Activated T-cell treated with anti-CD3 and anti-CD28 coated beads, Interleukin-2, amount 50 U/mL, for 72 hours (primary cell): ENCODE measurements at places on chromosomes 2 and 18. TPM values are rescaled to one million over a fixed set of nuclear protein-coding genes. Genes with fewer than 3 reads are reported as not detected.

The C1QL2 gene
- not detected for total RNA-seq

The ITGB1BP1 gene
- 79.5 TPM for total RNA-seq

The PEX13 gene
- 27.1 TPM for total RNA-seq

The ANKRD30B gene
- not detected for total RNA-seq

The LRRTM4 gene
- total RNA-seq = not detected

The UNC80 gene
- total RNA-seq = not detected

The CREB1 gene
- total RNA-seq = 125 TPM

The CCDC85A gene
- total RNA-seq = not detected

GRCh38 chr2:111632661-111633060 lies 251.3 kb downstream of the ANAPC1 start:
- peaks cover 43% of the 10 kb centered on the region for H3K36me3 ChIP-seq
- H3K27me3 ChIP-seq = peaks cover 44% of the 10 kb centered on the region
- H3K27ac ChIP-seq = no peak overlapping the region

DNA sequence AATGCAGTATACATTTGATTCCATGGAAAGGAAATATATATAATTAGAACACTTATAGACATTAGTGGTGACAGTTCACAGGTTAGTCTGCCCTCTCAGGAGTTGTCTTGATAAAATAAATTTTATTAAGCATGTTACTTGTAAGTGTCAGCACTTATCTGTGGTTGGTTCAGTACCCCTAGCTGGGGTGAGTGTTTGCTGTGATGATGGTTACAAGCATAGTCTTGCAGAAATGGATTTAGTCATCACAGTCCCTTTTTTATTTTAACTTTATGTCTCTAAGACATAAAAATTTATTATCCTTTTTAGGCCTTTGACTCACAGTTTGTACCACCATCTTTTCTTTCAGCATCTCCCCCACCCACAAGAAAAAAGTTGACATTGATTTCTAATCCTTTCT lies 52.1 kb downstream of the NCK2 start:
- peak overlapping the region; percentile 88 for H3K4me3 ChIP-seq
- no peak for DNase-seq
- no peaks in the 10 kb centered on the region for H3K27me3 ChIP-seq

DNA sequence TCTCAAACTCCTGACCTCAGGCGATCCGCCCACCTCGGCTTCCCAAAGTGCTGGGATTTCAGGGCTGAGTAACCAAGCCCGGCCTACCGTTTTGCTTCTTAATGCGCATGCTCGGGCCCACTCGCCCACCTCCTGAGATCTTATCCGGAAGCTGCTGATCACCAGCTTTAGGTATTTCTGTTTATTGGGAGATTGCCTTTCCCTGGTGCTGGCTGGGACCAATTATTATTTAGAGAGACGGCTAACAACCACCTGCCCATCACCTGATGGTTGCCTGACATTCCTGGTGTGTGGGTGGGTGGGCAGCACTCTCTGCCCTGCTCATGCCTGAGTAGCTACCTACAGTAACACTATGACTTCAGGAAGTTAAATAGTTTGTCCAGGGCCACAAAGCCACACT lies 56.3 kb upstream of the ZNF532 start:
- no peaks in the 10 kb centered on the region for H3K36me3 ChIP-seq
- no peak for DNase-seq
- H3K4me3 ChIP-seq = no peak overlapping the region

- peaks cover 5% of the 10 kb centered on the region for H3K36me3 ChIP-seq
- peaks cover 13% of the 10 kb centered on the region for H3K27me3 ChIP-seq
- no peak overlapping the region for H3K4me3 ChIP-seq
- DNase-seq = no peak
- H3K27ac ChIP-seq = no peak overlapping the region
Measured at GRCh38 chr2:7905756-7906155, 776.1 kb upstream of the ID2 start.

GRCh38 chr2:46158661-46159060 lies 138.5 kb upstream of the EPAS1 start:
- no peak overlapping the region for H3K27ac ChIP-seq
- H3K4me3 ChIP-seq = no peak overlapping the region
- H3K36me3 ChIP-seq = no peaks in the 10 kb centered on the region
- peaks cover 6% of the 10 kb centered on the region for H3K4me1 ChIP-seq
- H3K27me3 ChIP-seq = peaks cover 5% of the 10 kb centered on the region

- H3K4me3 ChIP-seq = no peak overlapping the region
- H3K4me1 ChIP-seq = no peaks in the 10 kb centered on the region
- DNase-seq = no peak
- peak overlapping the region; percentile 48 for H3K27ac ChIP-seq
- peaks cover 9% of the 10 kb centered on the region for H3K36me3 ChIP-seq
- no peaks in the 10 kb centered on the region for H3K27me3 ChIP-seq
Measured at GRCh38 chr2:32680942-32681341, 53.1 kb downstream of the TTC27 start.

- no peak for DNase-seq
- H3K36me3 ChIP-seq = no peaks in the 10 kb centered on the region
- no peak overlapping the region for H3K4me3 ChIP-seq
- no peaks in the 10 kb centered on the region for H3K4me1 ChIP-seq
Measured at GRCh38 chr2:74742471-74742870, 88.4 kb downstream of the SEMA4F start.

DNA sequence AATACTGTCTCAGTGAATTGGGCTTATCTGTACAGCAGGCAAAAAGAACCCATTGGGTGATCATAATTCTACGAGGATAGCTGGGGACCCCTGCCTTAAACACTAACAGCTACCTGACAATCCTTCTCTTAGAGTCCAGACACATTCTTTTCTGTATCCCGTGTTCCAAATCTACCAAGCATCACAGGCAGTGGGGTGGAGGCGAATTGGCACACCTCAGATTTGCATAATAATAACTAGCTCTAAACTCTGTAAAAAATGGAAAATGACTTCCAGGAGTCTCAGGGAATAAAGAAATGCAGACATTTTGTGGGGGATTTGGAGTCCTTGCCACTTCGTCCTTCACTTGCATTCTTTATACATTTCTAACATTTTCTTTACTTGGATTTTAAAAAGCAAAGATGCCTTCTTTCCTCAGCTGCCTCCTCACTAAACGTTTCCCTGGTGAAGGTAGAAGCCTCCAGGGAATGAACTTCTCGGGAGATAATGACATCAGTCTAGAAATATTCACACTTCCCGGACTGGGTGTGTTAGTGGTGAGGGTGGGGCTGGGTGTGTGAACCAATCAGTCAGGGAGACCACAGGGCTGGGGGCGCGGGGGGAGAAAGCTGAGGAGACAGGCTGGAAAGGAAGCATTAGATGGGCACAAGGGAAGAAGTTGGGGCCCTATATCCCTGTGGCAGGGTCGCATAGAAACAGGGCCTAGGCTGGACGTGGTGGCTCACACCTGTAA lies 59.1 kb upstream of the BOD1L2 start:
- H3K4me3 ChIP-seq = no peak overlapping the region
- peaks cover 33% of the 10 kb centered on the region for H3K27me3 ChIP-seq
- H3K36me3 ChIP-seq = no peaks in the 10 kb centered on the region
- H3K4me1 ChIP-seq = peaks cover 16% of the 10 kb centered on the region
- H3K27ac ChIP-seq = no peak overlapping the region
- DNase-seq = no peak

- H3K27ac ChIP-seq = no peak overlapping the region
- H3K4me3 ChIP-seq = no peak overlapping the region
- peaks cover 5% of the 10 kb centered on the region for H3K27me3 ChIP-seq
- no peaks in the 10 kb centered on the region for H3K36me3 ChIP-seq
Measured at GRCh38 chr2:128198656-128199055, 107.7 kb downstream of the UGGT1 start.

DNA sequence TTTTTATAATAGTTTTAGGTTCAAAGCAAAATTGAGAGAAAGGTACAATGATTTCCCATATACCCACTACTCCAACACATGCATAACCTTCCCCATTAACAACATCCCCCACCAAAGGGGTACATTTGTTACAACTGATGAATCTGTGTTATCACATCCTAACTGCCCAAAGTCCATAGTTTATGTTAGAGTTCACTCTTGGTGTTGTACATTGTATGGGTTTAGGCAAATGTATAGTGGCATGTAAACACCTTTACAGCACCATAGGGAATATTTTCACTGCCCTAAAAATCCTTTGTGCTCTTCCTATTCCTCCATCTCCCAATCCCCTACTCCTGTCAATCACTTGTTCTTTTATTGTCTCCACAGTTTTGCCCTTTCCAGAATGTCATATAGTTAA lies 471.6 kb downstream of the CPS1 start:
- no peaks in the 10 kb centered on the region for H3K27me3 ChIP-seq
- no peak overlapping the region for H3K27ac ChIP-seq
- DNase-seq = no peak
- H3K4me3 ChIP-seq = no peak overlapping the region
- H3K4me1 ChIP-seq = no peaks in the 10 kb centered on the region

GRCh38 chr2:234366891-234367290 lies 130.0 kb downstream of the ARL4C start:
- DNase-seq = no peak
- peak overlapping the region; percentile 8 for H3K27ac ChIP-seq
- H3K36me3 ChIP-seq = no peaks in the 10 kb centered on the region
- H3K4me1 ChIP-seq = peaks cover 58% of the 10 kb centered on the region
- H3K4me3 ChIP-seq = peak overlapping the region; percentile 35

GRCh38 chr2:169258045-169258601 lies 104.2 kb downstream of the LRP2 start:
- no peaks in the 10 kb centered on the region for H3K36me3 ChIP-seq
- no peaks in the 10 kb centered on the region for H3K4me1 ChIP-seq
- no peak overlapping the region for H3K27ac ChIP-seq
- H3K4me3 ChIP-seq = no peak overlapping the region

- peak overlapping the region; percentile 97 for H3K4me3 ChIP-seq
- no peak for DNase-seq
- no peaks in the 10 kb centered on the region for H3K27me3 ChIP-seq
- H3K27ac ChIP-seq = peak overlapping the region; percentile 96
- peaks cover 5% of the 10 kb centered on the region for H3K36me3 ChIP-seq
Measured at GRCh38 chr2:28869494-28870145, 489 bp downstream of the TRMT61B start.

GRCh38 chr2:48551548-48551947 lies 21.6 kb downstream of the STON1 start:
- H3K4me3 ChIP-seq = no peak overlapping the region
- H3K27ac ChIP-seq = no peak overlapping the region
- H3K4me1 ChIP-seq = no peaks in the 10 kb centered on the region
- H3K36me3 ChIP-seq = no peaks in the 10 kb centered on the region

DNA sequence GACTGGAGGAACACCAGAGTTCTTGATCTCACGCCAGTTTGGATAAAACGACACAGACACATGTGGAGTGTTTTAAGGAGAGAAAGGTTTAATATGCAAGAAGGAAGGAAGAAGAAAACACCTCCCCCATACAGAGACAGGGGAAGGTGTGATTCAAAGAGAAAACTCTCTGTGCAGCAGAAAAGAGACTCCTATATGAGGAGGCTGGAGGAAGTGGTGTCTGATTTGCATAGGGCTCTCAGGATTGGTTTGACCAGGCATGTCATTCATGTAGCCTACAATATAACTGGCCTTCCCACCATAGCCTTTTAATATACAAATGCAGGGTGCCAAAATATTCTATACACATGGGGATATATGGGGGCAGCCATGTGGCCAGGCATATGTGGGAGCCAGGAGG lies 1386.5 kb downstream of the RPIA start:
- H3K36me3 ChIP-seq = no peaks in the 10 kb centered on the region
- H3K4me3 ChIP-seq = no peak overlapping the region
- H3K27ac ChIP-seq = no peak overlapping the region

DNA sequence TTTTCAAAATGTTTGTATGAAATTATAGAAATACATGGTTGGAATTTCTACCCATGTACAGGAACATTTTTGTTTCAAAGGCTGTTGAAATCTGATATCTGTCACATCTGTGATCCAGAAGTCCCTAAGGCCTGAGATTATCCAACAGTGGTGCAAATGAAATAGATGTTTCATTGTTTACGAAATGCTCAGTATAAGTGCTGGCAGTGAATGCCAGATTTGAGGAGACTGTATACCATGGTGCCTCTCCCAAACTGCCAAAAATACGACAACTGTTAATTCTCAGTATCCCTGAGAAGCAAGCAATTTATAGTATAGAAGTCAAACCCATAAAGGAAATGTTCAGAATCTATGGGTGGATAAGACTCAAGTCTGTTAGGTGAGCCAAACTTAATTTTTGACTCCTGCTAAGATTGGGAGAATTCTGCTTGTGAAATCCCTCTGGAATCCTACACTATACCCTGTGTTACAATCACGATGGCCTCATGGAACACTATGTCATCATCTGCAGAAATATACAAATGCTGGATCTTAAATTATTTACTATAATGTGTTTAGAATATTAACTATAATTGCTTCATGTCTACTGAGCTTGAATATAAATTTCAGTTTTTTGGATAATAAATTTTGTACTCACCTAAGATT lies 71.2 kb upstream of the DOCK10 start:
- no peak overlapping the region for H3K27ac ChIP-seq
- no peak overlapping the region for H3K4me3 ChIP-seq
- no peak for DNase-seq
- no peaks in the 10 kb centered on the region for H3K27me3 ChIP-seq

DNA sequence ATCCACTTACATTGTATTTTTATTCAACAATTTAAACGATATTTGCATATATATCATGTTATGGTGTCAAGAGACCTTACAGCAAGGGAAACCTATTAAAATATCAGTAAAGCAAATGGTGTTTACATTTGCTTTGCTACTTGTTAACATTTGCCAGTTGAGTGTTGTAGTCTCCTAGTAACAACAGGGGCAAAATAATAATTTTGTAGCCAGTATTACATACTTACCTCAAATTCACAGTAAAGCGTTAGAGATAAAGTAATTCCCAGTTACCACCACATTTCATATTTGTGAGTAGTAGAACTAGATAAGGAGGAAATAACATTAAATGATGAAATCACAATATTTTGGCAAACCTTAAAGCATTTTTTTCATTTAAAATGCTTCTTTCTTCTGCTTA lies 71.3 kb downstream of the FASTKD2 start:
- no peak overlapping the region for H3K4me3 ChIP-seq
- DNase-seq = no peak
- no peak overlapping the region for H3K27ac ChIP-seq
- H3K36me3 ChIP-seq = peaks cover 6% of the 10 kb centered on the region
- H3K27me3 ChIP-seq = no peaks in the 10 kb centered on the region
- H3K4me1 ChIP-seq = no peaks in the 10 kb centered on the region

- H3K27ac ChIP-seq = no peak overlapping the region
- H3K4me1 ChIP-seq = peaks cover 20% of the 10 kb centered on the region
- DNase-seq = no peak
- no peaks in the 10 kb centered on the region for H3K27me3 ChIP-seq
- H3K36me3 ChIP-seq = no peaks in the 10 kb centered on the region
Measured at GRCh38 chr2:100886085-100886484, 66.1 kb downstream of the NPAS2 start.

DNA sequence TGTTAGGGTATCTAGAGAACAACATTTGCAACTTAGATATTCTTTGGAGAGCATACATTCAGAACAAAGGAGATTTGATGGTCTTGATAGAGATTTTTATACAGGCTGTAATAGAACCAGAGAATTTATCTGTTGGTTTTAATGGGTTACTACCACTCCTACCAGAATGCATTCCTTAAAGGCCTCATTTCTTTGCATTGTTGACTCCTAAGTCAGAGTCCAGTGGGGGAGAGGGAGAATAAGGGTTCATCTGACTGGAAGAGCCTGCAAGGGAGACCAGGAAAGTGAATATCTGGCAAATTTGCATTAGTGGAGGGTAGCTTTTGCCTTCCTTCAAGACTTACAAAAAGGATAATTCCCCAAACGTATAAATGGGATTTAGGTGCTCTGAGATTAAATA lies 29.7 kb downstream of the AGPS start:
- no peaks in the 10 kb centered on the region for H3K27me3 ChIP-seq
- no peak overlapping the region for H3K4me3 ChIP-seq
- no peak overlapping the region for H3K27ac ChIP-seq

GRCh38 chr18:70228536-70228935 lies 23.0 kb upstream of the RTTN start:
- H3K36me3 ChIP-seq = peaks cover 6% of the 10 kb centered on the region
- DNase-seq = no peak
- no peak overlapping the region for H3K27ac ChIP-seq
- H3K4me1 ChIP-seq = no peaks in the 10 kb centered on the region
- no peak overlapping the region for H3K4me3 ChIP-seq
- peaks cover 33% of the 10 kb centered on the region for H3K27me3 ChIP-seq
